Stimulated activated CD8-positive, alpha-beta memory T cell treated with anti-CD3 and anti-CD28 coated beads, Interleukin-7, amount 100 ng/mL, for 48 hours (primary cell): ENCODE measurements at places on chromosomes 1 and 21.

- no peak for DNase-seq
Observed at GRCh38 chr1:84366786-84367185, 31.5 kb upstream of the DNASE2B start.

DNA sequence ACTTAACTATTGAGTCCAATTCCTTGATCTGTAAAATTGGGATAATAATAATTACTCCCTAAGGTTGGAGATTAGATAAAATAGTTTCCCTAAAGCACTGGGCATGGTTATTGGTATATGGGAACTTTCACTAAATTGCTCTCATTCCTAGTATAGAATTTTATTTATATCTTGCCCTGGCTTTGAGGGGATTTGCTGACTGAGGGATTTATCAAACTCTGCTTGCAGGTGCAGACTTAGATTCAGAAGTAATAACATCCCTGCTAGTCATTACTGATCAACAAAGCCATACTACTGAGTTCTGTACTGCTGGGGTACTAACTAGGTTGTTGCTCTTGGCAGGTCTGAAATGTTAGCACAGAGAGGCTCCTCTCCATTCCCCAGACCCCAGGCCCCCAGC is 41.9 kb downstream of the CASQ2 start:
- DNase-seq, result no peak

DNA sequence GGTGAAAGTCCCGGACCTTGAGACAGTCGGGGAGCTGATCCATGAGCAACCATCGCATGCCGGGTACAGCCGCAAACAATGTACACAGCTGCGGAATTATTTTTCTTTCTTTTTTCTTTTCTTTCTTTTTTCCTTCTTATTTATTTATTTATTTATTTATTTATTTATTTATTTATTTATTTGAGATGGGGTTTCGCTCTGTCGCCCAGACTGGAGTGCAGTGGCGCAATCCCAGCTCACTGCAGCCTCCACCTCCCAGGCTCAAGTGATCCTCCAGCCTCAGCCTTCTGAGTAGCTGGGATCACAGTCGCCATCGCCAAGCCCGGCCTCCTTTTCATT is 2.6 kb upstream of the PERM1 start:
- no peak for DNase-seq

GRCh38 chr1:198497326-198498102 is 43.0 kb downstream of the ATP6V1G3 start:
- no peak for DNase-seq

DNA sequence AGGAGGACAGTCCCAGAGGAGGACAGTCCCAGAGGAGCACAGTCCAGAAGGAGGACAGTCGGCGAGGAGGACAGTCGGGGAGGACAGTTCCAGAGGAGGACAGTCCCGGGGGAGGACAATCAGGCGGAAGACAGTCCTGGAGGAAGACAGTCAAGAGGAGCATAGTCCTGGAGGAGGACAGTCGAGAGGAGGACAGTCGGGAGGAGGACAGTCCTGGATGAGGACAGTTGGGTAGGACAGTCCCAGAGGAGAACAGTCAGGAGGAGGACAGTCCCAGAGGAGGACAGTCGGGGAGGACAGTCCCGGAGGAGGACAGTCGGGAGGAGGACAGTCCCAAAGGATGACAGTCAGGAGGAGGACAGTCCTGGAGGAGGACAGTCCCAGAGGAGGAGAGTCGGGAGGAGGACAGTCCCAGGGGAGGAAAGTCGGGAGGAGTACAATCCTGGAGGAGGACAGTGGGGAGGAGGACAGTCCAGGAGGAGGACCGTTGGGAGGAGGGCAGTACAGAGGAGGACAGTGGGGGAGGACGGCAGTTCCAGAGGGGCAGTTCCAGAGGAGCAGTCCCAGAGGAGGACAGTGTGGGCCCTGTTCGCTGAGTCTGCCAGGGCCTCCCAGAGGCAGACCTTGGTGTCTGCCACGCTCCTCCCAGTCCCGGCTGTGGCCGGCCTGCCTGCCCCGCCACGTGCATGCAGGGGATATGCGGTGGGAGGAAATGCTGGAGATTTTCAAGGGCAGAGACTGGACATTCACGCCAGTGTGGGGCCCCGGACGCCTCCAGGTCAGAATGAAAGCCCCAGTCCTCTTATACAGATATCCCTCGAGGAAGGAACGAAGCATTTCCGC is 183.8 kb upstream of the ARHGEF16 start:
- no peak for DNase-seq

- no peak for DNase-seq
Observed at GRCh38 chr1:223207293-223208066, 64.4 kb upstream of the TLR5 start.

DNA sequence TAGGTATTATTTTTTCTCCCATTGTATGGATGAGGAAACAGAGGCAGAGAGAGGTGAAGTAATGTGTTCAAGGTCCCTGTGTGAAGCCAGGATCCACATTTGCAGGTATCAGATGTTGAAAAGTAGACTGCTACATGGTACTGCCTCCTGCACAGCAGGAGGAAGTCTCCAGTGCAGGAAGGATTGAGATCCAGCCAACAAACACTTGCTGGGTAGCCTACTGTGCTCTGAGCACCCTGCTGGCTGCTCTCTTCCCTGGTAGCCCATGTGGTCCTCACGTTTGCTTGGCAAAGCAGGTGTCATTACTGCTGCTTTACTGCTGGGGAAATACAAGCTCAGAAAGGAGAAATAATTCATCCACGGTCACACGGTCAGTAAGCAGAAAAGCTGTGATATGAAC is 21.3 kb upstream of the GRIK3 start:
- no peak for DNase-seq

- no peak for DNase-seq
Observed at GRCh38 chr1:217495249-217495648, 135.6 kb downstream of the GPATCH2 start.

DNA sequence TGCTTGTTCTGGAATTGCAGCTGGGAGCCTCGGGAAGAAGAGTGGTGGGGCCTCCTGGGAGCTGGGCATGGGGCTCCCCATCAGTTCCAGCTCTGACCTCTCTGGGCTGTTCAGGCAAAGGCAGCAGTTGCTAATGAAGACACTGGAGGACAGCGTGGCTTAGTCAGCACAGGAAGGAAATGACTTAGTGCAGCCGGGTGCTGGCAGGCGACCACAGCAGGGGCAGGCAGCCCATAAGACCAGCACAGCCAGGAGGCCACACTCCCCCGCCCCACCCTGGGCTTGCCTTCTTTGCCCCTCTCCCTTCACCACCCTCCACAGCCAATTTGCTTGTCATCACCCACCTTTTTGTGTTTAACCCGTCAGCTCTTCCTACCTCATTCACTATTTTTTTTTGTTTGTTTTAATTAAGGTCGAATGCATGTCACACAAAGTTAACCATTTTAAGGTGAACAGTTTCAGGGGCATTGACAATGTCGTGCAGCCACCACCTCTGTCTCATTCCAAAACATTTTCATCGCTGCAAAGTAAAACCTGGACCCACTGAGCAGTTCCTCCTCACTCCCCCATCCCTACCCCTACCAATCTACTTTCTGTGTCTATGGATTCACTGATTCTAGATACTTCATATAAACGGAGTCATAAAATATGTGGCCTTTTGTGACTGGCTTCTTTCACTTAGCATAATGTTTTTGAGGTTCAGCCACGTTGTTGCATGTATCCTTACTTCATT is 10.9 kb downstream of the OLIG2 start:
- peak; percentile 25 for DNase-seq

DNA sequence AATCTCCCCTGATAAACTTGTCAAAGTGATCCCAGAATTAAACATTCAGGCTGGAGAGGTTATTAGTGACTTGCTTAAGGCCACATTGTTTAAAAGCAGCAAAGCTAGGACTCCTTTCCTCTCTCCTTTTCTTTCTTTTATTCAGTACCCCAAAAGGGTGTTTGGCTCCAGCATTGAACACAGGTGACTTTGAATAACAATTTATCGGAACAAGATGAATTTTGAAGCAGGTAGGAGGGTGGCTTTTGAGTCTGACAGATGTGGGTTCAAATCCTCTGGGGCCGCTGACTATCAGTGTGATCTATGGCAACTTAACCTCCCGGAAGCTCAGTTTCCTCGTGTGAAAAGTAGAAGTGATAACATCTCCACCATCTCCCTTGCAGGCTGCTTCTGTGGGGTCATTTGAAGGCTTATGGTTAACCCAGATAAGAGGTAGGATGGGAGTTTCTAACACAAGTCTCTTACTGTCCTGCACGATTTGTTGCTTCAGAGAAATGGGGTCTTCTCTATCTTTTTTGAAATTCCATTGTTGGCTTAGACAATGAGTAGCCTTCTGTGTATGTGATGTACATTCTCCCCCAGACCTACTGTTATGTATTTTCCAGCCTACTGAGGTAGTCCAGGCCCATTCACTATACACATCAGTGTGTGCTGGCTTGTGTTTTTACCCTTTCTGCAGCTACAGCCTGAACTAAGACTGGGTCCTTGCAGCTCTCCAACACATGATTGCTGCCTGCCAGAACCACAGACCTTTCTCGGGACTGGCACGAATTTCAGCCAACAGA is 29.0 kb downstream of the JUN start:
- DNase-seq, result no peak

GRCh38 chr21:46603228-46603627 is 1.7 kb downstream of the S100B start:
- DNase-seq, result no peak

DNA sequence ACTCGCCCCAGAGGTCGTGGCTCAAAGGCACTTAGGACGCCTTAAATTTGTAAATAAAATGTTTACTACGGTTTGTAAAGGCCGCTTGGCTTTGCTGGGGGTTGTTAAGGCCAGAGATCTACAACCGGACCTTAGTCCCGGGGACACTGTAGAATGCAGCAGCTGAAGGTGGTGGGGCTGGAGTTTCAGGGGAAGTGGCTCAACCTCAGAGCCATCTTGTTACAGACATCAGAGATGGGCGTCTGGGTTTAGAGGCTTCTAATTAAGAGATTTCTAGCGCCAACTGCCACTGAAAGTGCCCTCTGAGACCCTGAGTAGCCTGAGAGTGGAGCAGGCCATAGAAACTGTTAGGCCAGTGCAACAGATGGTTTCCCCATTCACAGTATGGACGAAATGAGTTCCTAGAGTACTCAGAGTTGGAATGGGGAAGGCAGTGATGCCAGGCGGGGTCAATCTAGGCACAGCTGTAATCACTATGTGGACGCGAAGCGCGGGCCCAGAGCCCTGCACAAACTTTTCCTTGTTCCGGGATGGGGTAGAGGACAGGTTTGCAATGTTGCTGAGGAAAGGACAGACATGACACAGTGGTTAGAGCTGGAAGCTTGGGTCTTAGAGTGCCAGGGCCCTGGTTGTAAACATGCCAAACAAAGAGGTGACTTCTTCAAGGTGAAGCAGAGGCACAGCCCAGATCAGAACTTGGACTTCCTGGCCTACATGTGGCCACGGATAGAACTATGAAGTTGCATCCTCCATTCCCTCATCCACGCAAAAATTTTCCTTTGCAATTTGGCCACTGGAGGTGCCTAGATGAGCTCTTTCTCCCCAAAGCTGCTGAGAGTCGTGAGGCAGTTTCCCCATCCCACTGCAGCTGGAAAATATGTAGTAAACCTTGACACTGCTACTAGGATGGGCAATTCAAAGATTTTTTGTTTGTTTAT is 6.0 kb downstream of the HLX start:
- no peak for DNase-seq

- DNase-seq, result no peak
Observed at GRCh38 chr21:39107739-39108138, 75.5 kb downstream of the PSMG1 start.

- no peak for DNase-seq
Observed at GRCh38 chr1:235875036-235875597, 8.4 kb upstream of the LYST start.

GRCh38 chr1:151165281-151165737 is 393 bp downstream of the LYSMD1 start:
- DNase-seq, result no peak

GRCh38 chr1:228099331-228099732 is 3.8 kb downstream of the C1orf35 start:
- DNase-seq, result no peak

DNA sequence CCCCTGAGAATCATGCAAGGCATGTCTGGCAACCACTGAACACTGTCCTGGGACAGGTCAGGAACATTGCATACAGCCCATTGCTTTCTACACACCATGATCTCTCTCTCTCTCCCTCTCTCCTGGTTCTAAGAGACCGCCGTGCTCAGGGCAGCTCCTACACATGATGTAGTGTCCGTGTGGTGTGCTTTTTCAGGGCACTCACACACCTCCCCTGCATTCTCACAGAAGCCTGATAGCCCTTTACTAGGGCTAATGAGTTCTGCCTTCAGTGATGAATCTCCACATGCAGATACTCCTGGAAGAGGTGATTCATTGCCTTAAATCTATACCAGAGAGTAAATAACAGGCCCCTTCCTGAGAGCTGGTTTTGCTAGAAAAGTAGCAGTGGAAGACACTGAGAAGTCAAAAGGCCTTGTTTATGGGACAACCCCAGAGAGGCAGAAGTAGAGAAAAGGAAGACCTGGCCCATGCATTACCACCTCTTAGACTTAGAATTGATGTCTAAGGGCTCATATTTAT is 7.2 kb upstream of the OLFML2B start:
- no peak for DNase-seq

DNA sequence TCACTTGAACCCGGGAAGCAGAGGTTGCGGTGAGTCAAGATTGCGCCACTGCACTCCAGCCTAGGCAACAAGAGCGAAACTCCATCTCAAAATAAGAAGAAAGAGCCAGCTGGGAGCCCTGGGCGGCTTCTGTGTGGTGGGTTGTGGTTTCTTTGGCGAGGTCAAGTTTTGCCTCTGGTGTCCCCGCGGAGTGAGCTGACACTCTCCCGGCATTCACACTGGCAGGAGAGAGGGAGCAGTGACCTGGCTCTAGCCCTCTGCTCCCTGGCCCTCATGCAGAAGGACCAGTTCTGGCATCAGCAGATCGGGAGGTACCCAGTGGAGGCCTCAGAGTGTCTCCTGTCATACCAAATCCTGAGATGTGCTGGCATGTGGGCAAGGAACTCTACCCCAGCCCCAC is 81.0 kb upstream of the VAMP3 start:
- DNase-seq, result no peak

DNA sequence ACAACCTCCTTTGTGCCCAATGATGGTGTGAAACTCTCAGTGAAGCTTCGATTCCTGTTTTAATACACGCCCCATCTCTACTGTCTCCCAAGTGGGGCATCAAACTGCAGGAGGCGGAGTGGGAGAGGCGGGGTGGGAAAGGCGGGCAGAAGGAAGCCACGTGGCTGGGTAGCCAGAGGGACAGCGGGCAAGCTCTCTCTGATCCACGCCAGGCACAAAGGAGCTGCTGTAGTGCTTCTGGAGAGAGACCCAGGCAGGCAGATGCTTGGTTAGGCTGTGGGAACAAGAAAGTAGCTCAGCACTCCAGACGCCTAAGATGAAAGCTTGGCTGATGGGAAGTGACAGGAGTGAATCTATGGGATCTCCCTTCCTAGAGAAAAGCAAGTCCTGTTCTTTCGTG is 25.7 kb downstream of the TRIM67 start:
- no peak for DNase-seq

DNA sequence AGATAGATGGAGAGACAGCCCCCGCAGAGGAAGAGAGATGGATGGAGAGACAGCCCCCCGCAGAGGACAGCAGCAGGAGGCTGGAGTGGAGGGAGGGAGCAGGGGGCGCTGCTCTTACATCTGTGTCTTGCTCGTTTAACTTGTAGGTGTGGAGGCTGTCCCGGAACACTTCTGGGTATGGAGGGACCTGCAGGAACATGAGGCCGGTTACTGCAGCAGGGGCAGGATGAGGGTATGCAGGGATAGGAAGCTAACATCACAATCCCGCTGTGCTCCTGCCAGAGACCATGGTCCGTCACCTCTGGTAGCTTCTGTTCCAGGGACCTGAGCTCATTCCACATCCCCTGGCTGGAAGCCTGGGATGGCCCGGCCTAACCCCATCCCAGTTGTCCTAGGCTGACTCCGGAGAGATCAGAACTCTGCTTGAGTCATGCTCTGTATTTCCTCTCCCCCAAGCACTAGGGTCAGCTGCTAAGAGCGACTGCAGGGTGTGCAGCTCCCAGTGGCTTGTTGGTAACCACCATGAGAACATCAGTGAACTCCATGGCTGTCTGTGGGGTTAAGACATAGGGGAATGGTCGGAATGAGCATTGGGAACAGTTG is 36.7 kb upstream of the GOLT1A start:
- DNase-seq, result no peak
